ENCODE measurements at places on chromosomes 1 and 21.

DNA sequence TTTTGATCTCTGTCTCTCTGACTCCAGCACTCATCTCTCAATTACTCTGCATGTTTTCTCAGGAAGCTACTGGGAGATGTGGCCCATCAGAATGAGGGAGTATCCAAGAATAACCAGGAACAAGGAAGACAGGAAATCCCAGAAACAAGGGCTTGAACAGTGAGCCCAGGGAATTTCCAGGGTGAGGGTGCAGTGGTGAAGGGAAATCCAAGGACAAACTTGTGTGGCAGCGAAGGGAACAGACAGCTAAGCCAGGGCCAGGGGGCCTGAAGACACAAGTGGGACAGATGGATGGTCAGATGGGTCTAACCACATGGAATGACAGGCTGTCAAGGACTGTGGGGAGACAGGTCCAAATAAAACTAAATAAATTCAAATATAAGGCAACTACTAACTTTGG is 121.8 kb upstream of the ERRFI1 start:
- no peak for DNase-seq

DNA sequence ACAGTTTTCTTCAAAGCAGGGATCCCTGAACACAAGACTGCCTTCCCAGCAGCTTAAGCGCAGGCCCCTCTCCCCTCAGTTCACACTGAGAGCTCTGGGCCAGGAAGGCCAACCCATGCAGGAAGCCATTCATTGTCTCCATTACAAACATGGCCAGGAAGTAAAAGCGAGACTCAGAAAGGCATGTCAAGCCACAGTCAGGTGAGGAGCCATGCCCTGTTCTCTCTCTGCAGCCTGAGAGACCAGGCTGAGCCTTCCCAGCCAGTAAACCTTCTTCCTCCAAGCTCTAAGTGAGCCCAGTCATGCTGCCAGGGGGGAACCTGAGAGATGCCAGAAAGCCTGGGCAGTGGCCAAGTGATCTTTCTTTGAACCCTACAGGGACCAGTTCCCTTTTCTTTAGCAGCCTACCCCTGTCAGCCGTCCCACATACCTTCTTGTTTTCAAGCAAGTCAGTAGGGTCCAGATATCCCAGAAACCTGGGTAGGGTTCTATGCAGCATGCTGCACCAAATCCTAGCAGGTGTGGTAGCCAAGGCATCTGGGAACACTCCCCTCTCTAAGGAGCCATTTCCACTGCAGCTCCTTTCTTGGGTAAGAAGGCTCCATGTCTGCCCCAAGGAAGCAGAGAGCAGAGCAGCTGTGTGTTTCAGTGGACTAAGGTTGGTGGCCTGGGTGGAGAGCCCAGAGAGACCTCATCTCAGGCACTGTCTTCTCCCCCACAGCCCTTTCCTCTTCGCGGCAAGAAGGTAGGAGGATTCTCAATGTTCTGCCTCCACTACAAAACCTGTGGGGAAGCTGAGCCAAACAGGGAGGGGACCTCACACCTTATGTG is 977 bp downstream of the TRAF3IP3 start:
- DNase-seq: peak; percentile 26

GRCh38 chr1:157371826-157372225 is 180.5 kb downstream of the FCRL5 start:
- DNase-seq: no peak

DNA sequence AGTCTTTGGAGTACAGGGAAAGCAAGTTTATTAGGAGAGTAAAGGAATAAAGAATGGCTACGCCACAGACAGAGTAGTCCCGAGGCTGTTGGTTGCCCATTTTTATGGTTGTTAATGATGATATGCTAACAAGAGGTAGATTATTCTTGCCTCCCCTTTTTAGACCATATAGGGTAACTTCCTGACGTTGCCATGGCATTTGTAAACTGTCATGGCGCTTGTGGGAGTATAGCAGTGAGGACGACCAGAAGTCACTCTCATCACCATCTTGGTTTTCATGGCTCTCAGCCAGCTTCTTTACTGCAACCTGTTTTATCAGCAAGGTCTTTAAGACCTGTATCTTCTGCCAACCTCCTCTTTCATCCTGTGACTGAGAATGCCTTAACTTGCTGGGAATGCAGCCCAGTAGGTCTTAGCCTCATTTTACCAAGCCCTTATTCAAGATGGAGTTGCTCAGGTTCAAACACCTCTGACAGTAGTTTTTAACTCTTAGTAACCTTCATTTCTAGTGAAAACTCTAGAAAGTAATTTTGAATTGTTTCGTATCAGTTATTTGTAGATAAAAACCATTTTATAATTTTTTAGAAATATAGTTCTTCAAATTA is 26.2 kb downstream of the TCP10L start:
- DNase-seq: no peak

- DNase-seq: no peak
Observed at GRCh38 chr21:29102791-29103257, 27.6 kb upstream of the MAP3K7CL start.

DNA sequence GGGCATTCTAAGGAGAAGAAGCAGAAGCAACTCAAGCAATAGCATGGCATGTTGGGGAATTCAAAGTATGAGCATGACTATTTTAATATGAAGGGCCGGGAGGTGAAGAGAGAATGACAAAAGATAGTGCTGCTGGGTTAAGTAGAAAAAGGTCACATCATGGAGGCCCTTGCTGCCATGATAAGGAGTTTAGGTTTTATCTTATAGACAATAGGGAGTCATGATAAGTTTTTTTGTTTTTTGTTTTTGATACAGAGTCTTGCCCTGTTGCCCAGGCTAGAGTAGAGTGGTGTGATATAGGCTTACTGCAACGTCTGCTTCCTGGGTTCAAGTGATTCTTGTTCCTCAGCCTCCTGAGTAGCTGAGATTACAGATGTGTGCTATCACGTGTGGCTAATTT is 3.1 kb downstream of the BNIPL start:
- DNase-seq: no peak

GRCh38 chr1:39738622-39739366 is at the start of gene PPIE:
TSS of gene PPIE (plus strand) at chr1:39738882. CDS start at chr1:39738901, 19 bp downstream.
- DNase-seq: peak; percentile 89

- no peak for DNase-seq
Observed at GRCh38 chr1:162902416-162902815, 41.4 kb upstream of the CCDC190 start.

- DNase-seq: no peak
Observed at GRCh38 chr1:224329484-224329841, 509 bp downstream of the NVL start.

DNA sequence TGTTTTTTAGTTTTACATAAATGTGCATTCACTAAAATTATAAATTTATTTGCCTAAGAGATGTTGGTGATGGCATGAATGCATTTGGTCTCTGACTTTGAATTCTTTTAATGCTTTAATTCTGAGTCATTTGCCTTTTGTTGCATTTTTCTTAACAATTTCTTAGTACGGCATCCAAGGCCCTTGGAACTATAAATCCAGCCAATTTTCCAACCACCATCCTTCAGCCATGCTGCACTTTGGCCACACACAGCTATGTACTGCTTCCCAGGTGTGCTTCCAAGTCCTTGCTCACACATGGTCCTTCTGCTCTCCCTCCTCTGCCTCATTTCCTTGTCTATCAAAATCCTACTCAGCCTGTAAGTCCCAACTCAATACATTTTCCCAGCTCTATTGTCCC is 161.0 kb downstream of the DHRS3 start:
- DNase-seq: no peak

DNA sequence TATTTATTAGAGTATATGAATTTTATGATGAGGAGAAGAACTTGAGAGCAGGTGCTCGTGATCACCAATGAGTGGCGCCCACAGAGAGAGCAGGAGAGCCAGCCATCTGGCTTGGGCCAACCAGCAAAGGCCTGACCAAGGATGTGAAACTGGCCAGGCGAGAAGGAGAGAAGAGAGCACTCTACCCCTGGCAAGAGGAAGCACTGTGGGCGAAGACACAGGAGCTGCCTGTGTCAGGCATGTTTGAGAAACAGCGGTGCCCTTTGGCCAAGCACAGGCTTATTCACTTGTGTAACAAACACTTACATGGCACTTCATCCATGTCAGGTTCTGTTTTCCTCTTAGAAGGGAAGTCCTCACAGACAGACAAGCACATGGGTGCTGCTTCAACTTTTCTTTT is 4.2 kb upstream of the SIPA1L2 start:
- no peak for DNase-seq

DNA sequence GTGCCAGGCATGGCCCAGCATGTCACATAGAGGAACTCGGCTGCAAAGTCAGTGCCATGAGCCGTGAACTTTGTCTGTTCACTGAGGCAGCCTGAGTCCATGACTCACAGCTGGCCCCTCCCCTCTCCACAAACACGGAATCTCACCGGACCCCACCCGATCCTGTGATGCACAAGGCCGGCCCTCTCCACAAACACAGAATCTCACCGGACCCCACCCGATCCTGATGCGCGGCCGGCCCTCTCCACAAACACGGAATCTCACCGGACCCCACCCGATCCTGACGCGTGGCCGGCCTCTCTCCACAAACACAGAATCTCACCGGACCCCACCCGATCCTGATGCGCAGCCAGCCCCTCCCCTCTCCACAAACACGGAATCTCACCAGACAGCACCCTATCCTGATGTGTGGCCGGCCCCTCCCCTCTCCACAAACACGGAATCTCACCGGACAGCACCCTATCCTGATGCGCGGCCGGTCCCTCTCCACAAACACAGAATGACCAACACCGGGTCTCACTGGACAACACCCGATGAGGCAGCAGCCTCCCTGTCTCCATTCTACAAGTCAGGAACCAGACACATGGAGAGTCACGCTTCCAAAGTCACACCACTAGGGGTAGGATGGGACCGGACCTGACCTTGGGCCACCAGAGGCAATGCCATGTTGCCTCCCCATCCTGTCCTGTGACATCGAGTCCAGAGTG is 39.6 kb upstream of the GPR153 start:
- DNase-seq: no peak

GRCh38 chr1:85058786-85059185 is 10.5 kb upstream of the MCOLN3 start:
- no peak for DNase-seq
